ENCODE measurements at places on chromosomes 13 and 19. TPM values are rescaled to one million over a fixed set of nuclear protein-coding genes. Genes with fewer than 3 reads are reported as not detected.

GRCh38 chr13:48398450-48399095 lies 14.3 kb downstream of the LPAR6 start:
- H3K36me3 ChIP-seq, result no peaks in the 10 kb centered on the region
- H3K27ac ChIP-seq, result no peak overlapping the region
- peaks cover 21% of the 10 kb centered on the region for H3K4me1 ChIP-seq
- DNase-seq, result no peak
- H3K27me3 ChIP-seq, result no peaks in the 10 kb centered on the region

- H3K36me3 ChIP-seq, result no peaks in the 10 kb centered on the region
- H3K27me3 ChIP-seq, result no peaks in the 10 kb centered on the region
- H3K4me1 ChIP-seq, result no peaks in the 10 kb centered on the region
- no peak overlapping the region for H3K27ac ChIP-seq
- peak; percentile 57 for DNase-seq
- no peak overlapping the region for H3K4me3 ChIP-seq
These were observed 57.9 kb downstream of the RXFP2 start for GRCh38 chr13:31797154-31797775.

DNA sequence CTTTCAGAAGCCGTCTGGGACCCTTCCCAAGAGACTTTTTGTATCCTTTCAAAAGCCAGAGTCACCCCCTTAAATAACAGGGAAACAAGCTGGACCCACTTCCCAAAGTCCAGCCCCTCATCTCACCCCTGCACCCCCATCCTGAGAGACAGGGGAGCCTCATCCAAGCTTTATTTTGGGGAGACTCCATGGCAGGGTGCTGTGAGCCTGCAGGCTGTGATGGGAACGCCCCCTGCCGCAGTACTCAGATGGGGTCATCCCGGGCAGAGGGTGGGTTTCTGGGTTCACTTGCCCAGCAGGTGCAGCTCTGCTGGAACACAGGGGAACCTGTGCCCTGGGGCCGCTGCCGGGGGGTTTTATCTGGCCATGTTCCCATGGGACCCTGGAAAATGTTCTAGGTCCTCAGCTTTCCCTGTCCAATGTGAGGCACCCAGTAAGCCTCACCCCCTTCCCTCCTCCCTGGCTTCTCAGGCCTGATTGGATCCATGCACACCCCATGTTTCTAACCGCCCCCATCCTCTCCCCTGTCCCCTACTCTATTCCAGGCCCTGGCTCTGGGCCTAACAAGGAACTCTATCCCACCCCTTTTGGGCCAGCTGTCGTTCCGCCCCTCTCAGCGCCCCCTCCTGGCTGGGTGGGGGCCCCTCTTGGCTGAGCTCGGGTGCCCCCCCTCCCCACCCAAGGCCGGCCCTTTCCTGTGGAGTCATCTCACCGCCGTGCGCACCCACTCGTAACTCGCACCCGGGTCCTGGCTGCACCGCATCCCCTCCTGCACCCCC lies 1.0 kb downstream of the HIF3A start:
- H3K36me3 ChIP-seq, result no peaks in the 10 kb centered on the region
- H3K4me3 ChIP-seq, result peak overlapping the region; percentile 32
- DNase-seq, result peak; percentile 78
- peaks cover 56% of the 10 kb centered on the region for H3K4me1 ChIP-seq
- H3K27ac ChIP-seq, result peak overlapping the region; percentile 99

- DNase-seq, result no peak
- no peaks in the 10 kb centered on the region for H3K4me1 ChIP-seq
- peaks cover 13% of the 10 kb centered on the region for H3K27me3 ChIP-seq
- no peaks in the 10 kb centered on the region for H3K36me3 ChIP-seq
These were observed 13.4 kb upstream of the KLK4 start for GRCh38 chr19:50924586-50924985.

DNA sequence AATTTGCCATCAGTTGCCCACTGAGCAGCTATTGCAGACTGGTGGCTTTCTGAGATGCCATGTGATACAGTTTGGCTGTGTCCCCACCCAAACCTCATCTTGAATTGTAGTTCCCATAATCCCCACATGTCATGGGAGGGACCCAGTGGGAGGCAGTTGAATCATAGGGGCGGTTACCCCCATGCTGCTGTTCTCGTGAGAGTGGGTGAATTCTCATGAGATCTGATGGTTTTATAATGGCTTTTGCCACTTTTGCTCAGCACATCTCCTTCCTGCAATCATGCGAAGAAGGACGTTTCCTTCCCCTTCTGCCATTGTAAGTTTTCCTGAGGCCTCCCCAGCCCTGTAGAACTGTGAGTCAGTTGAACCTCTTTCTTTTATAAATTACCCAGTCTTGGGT lies 34.8 kb upstream of the ANKRD10 start:
- H3K4me3 ChIP-seq, result no peak overlapping the region
- peaks cover 2% of the 10 kb centered on the region for H3K4me1 ChIP-seq
- H3K36me3 ChIP-seq, result no peaks in the 10 kb centered on the region
- H3K27ac ChIP-seq, result no peak overlapping the region
- H3K27me3 ChIP-seq, result no peaks in the 10 kb centered on the region

- no peaks in the 10 kb centered on the region for H3K27me3 ChIP-seq
- no peak overlapping the region for H3K27ac ChIP-seq
- H3K4me1 ChIP-seq, result no peaks in the 10 kb centered on the region
- no peak overlapping the region for H3K4me3 ChIP-seq
- no peaks in the 10 kb centered on the region for H3K36me3 ChIP-seq
- no peak for DNase-seq
These were observed 65.7 kb upstream of the ATP12A start for GRCh38 chr13:24614306-24615080.

The C19orf33 gene
- polyA plus RNA-seq, result 123 TPM

GRCh38 chr13:94168783-94169453 lies 310.6 kb downstream of the DCT start:
- no peak for DNase-seq
- H3K4me1 ChIP-seq, result no peaks in the 10 kb centered on the region
- no peaks in the 10 kb centered on the region for H3K27me3 ChIP-seq
- H3K4me3 ChIP-seq, result no peak overlapping the region

The ATXN8OS gene
- not detected for polyA plus RNA-seq

The ZNF497 gene
- 3.3 TPM for polyA plus RNA-seq

DNA sequence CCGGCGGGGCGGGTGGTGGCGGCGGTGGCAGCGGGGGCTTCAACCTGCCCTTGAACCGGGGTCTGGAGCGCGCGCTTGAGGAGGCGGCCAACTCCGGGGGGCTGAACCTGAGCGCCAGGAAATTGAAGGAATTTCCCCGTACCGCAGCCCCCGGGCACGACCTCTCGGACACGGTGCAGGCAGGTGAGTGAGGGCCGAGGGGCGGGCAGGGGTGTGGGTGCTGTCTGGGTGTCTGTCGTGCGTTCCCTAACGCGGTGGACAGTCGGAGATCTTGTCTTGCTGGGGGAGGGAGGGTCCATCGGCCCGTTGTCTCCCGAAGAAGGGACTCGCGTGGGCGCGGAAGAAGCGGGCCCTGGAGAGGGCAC lies 533 bp downstream of the LRCH1 start:
- peak overlapping the region; percentile 92 for H3K27ac ChIP-seq
- DNase-seq, result no peak
- no peaks in the 10 kb centered on the region for H3K36me3 ChIP-seq
- H3K4me1 ChIP-seq, result peaks cover 20% of the 10 kb centered on the region
- peak overlapping the region; percentile 98 for H3K4me3 ChIP-seq

GRCh38 chr19:2600914-2601870 lies 101.3 kb downstream of the GNG7 start:
- no peak for DNase-seq
- H3K27ac ChIP-seq, result peak overlapping the region; percentile 86
- H3K4me1 ChIP-seq, result peaks cover 14% of the 10 kb centered on the region
- no peaks in the 10 kb centered on the region for H3K27me3 ChIP-seq

The DZIP1 gene
- 7.2 TPM for polyA plus RNA-seq

The APOC4 gene
- not detected for polyA plus RNA-seq

DNA sequence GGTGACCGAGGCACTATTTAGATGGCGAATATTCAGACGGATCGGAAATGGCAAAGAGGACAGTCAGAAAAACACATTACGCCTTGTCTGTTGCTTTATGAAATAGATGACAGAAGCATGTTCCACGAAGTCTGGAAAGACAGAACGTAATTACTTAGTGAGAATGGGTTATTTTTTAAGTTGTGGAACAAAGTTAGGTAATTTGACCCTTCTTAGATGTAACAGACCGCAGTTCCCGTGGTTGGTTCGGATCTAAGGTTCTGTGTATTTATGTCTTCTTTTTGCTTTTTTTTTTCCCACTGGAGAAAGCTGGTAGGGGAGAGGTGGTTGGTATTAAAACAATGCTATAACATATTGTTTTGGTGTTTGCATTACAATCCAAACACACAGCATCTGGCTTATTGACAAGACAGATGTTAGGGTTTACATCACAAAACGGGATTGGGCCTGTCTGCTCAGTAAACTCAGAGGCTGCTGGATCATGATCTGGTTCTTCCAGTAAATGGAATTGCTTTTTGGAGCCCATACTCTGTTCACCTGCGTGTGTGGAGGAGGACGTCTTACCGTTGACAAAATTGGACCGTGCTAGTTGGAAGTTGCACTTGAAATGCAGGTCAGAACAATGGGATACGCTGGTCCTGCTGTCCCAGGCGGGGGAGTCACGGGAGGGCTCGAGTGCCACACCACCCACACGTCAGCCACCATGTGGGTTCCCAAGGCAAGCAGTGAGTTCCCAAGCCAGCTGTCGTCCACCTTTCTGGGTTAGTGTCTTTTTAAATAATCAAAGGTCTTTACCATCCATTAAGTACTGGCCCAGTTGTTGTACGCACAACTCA lies 13.8 kb downstream of the ATP11A start:
- no peak overlapping the region for H3K4me3 ChIP-seq
- no peaks in the 10 kb centered on the region for H3K36me3 ChIP-seq
- peaks cover 21% of the 10 kb centered on the region for H3K4me1 ChIP-seq
- H3K27ac ChIP-seq, result peak overlapping the region; percentile 78

- no peaks in the 10 kb centered on the region for H3K36me3 ChIP-seq
- H3K4me1 ChIP-seq, result no peaks in the 10 kb centered on the region
- no peak overlapping the region for H3K4me3 ChIP-seq
- no peak for DNase-seq
- no peaks in the 10 kb centered on the region for H3K27me3 ChIP-seq
These were observed 818.0 kb upstream of the SLC10A2 start for GRCh38 chr13:103884101-103884723.

The RNF17 gene
- not detected for polyA plus RNA-seq

- no peaks in the 10 kb centered on the region for H3K36me3 ChIP-seq
- H3K27ac ChIP-seq, result no peak overlapping the region
- no peak for DNase-seq
These were observed 8.5 kb downstream of the SIGLEC7 start for GRCh38 chr19:51150627-51151026.

DNA sequence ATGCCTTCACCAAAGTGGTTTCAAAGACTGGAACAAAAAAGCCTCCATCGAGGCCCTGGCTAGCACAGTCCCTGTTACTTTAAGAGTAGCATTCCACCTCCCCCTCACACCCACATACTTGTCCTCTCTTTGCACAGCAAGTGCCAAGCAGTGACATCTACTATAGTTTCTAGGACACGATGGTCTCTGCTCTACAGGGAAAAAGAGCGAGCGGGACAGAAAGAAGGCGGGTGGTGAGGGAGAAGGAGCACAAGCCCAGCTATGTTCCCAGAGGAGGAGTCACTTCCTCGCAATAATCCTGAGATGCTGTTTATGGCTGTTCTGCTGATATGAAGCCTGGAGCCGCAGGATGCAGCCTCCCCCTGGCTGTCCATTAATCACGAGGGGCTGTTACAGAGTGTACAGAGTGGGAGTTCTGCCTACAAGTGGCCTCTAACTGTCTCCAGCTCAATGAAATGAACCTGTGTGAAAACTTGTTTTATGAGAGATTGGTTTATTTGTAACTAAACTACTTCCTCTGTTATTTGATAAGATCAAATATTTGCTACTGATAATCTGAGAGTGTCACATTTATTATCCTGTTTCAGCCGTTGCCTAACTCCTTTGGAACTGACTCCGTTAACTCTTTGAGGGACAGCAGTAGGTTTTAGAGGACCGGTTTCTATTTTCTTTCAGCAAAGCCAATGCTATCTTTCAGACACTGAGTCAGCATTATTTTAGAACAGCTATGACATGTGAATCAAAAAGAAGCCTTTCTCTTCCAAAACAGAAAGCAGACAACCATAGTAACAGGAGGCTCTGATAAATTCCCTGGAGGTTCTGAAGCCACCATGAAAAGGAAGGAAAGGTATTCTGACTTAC lies 208.0 kb downstream of the SPRY2 start:
- H3K4me3 ChIP-seq, result peak overlapping the region; percentile 2
- DNase-seq, result peak; percentile 83
- peaks cover 26% of the 10 kb centered on the region for H3K4me1 ChIP-seq
- H3K27me3 ChIP-seq, result no peaks in the 10 kb centered on the region

DNA sequence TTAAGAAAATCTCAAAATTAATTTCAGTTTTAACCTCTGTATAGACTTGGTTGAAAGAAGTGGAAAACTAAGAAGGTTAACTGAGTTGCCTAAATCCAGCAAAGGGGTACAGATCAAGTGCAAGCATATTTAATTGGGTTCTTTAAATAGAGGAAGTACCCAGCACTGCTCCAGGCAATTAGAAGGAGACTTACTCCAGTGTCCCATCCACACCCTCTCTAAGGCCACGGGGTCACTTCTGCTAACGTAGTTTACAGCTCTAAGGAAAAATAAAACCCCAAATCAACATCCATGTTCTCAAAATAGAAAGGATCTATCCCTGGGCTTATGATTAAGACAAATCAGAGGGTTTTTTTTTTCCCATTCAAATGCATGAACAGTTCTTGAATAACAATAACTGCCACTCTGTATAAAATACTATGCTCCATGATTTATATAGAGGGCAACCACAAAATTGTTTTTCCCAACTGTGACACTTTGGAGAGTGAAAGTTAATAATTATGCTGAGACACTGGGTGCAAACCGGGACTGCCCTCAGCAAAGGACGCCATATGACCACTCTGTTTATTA lies 4.6 kb downstream of the FRY start:
- no peaks in the 10 kb centered on the region for H3K36me3 ChIP-seq
- H3K27me3 ChIP-seq, result peaks cover 3% of the 10 kb centered on the region
- H3K4me3 ChIP-seq, result no peak overlapping the region

DNA sequence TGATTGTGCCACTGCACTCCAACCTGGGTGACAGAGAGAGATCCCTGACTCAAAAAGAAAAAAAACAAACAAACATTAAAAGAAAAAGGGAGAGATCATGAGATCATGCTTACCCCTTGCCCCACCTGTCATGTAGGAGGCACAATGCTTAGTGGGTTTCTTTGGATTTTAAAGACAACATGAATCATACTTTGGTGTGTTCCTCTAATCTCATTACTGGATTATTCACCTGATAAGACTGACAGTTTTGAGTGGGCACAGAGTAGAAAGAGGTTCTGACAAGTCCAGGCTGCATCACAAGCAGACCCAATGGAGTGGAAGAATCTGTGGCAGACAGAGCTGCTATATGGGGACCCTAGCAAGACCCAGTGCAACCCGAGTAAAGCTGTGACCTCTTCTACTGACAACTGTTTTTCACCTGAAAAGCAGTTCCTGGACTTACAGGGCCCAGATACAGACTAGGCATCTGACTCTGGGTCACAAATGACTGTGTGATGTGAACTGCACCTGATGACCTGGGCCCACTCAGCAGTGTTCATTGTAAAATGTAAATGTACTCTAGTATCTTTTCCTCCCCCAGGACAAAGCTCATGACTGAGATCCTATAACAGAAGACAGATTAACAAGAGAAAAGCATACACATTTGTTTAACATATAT lies 28.9 kb upstream of the USP12 start:
- H3K4me3 ChIP-seq, result no peak overlapping the region
- H3K36me3 ChIP-seq, result no peaks in the 10 kb centered on the region
- no peak overlapping the region for H3K27ac ChIP-seq
- H3K27me3 ChIP-seq, result no peaks in the 10 kb centered on the region

GRCh38 chr13:24050292-24050711 lies 110.2 kb upstream of the SPATA13 start:
- H3K4me3 ChIP-seq, result no peak overlapping the region
- H3K36me3 ChIP-seq, result no peaks in the 10 kb centered on the region
- no peak overlapping the region for H3K27ac ChIP-seq
- no peaks in the 10 kb centered on the region for H3K27me3 ChIP-seq
- no peaks in the 10 kb centered on the region for H3K4me1 ChIP-seq
- no peak for DNase-seq
